Karpas-422 (cell line): ENCODE measurements at places on chromosomes 4 and X. TPM values are rescaled to one million over a fixed set of nuclear protein-coding genes. Genes with fewer than 3 reads are reported as not detected.

DNA sequence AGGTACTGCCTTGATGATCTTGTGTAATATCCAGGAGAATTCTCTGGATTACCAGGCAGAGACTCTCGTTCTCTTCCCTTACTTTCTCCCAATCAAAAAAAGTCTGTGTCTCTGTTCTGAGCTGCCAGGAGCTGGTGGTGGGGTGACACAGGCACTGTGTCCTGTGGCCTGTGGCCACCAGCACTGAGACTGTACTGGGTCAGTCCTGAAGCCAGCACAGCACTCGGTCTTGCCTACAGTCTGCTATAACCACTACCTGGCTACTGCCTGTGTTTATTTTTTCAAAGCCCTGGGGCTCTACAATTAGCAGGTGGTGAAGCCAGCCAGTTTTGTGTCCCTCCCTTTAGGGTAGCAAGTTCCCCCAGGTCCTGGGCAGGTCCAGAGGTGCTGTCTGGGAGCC, 331.1 kb upstream of the MAGEB18 start:
- no peak for DNase-seq

SLC26A1 gene
- total RNA-seq = not detected in 2 replicates

- no peak for DNase-seq
These were observed 32.0 kb downstream of the NAP1L2 start for GRCh38 chrX:73182502-73183114.

PGAM4 gene
- not detected in 2 replicates for total RNA-seq

AFM gene
- total RNA-seq = not detected in 2 replicates

DNA sequence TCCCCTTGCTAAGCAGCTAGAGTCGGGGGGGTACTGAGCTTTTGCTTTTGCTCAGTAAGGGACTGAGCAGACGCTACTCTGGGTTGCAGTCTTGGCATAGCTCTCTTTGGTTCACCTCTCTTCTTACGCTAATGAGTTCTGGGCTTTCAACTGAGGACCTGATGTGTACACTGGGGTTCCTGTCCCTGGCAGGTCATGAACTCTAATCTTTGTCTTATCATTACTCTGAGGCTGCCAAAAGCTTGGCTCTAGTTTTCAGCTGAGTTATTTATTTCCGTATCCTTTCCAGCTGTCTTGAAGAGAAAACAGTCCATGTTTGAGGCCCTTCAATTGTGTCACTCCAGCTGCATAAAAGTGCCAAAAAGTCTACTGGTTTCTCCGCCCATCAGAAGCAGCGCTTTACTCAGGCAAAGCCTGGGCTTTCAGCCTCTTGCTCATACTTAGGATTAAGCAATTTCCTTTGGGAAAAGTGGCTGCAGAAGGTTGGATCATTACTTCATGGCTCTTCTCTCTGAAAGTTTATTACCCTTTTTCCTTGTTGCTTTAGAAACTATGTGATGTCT, 121.0 kb upstream of the STOX2 start:
- no peak for DNase-seq

RHOXF1 gene
- not detected in 2 replicates for total RNA-seq

DNA sequence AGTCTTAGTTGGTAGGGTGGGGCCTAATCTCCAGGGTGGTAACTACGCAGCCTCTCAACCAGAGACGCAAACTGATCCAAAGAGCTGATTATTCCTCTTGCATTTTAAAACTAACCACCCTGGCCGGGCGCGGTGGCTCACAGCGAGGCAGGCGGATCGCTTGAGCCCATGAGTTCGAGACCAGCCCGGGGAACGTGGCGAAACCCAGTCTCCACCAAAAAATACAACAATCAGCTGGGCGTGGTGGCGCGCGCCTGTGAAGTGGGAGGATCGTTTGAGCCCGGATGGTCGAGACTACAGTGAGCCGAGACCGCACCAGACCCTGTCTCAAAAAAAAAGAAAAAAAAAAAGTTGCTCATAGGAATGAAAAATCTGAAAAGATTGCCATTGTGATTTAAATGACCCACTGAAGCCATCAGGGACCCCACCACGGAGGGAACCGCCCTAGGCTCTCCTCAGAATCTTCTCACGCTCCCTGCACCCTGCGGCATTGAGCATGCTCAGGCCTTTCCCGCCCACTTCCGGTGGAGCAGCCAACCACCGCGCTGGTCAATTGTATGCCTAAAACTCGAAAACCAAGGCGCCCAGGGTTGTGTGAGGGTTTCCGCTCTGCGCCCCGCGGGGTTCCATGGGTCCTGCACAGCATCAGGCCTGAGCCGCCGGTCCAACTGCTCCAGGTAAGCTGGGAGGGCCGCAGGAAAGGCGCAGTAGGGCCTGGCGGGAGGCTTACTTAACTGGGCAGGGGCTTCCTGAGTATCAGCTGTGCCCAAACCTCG, at the start of gene TRIM60:
TRIM60 (plus strand) TSS at position 564 of the 776 bp plus-strand sequence. CDS start 8,074 bp downstream, outside the sequence.
- no peak for DNase-seq

GAGE12J gene
- total RNA-seq = not detected in 2 replicates

DNA sequence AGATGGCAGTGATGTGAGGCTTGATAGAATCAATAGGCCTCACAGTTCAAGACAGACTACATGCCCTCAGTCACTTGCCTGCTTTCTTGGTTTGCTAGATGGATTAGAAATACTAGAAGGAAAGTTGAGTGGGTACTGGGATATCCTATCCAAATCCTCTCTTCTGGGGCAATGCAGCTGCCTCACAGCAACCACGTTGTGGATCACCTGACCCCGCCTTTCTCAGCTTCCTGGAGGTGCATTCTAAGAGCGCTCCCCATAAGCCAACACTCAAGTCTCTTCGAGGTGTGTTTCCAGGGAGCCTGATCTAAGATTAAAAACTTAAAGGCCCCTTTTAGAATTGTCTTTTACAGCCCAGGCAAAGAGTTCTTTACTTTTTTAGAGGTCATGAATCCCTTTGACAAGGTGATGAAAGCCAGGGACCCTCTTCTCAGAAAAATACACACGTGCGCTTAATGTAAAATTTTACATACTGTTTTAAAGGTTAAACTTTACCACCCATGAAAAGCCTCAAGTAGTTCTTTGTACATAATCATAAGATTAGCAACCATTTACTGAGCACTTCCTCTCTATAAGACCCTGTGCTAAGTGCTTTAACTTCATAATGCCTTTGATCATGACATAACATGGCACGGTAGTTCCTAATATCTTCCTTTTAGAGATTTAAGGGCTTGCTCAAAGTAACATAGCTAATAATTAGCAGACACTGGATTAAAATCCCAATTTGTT, 840 bp upstream of the RPL34 start:
- peak; percentile 48 for DNase-seq

DNA sequence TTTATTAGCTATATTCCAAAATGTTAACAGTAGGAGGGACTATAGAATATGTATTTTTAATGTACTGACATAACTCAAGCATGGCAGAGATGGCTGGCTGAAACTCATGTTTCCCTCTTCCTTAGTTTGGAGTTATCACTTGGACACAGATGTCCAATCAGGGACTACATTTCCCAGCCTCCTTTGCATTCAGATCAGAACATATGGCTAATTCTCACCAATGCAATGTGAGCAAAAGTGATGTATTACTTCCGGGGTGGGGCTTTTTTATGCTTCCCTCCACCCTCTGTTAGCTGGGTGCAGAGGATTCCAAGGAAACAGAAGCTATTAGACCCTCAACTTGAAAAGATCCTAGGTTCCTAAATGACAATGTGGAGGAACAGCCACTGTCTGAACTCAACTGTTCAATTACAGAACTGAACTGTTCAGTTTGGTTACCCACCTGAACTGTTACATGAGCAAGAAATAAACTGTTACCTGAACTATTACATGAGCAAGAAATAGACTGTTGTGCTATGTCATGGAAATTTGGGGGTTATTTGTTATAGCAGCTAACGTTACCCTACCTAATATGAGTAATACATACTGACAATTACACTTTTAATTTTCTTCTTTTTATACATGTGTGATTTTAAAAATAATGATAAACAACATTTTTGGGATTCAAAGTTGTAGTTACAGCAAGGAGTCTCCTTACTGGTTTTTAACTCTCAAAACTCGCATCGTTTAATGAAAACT, 29.6 kb upstream of the ERVMER34-1 start:
- DNase-seq = peak; percentile 50

DNA sequence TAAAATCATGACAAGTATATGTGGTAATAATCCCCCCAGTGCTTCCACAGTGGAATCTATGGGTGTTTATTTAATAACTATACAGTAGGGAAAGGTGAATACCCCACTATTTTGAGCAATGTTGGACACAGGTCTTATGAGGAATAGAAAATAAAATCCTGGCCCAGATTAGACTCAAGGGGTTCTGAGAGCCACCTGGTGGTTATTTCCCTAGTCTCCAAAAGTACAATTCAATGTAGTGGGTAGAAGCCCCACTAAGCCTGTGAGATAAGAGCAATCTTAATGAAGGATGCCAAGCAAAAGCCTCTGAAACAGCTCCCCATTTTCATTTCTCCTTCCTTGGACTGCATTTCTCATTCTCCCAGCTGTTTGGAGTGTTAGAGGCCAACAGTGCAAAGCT, 328.2 kb upstream of the NR3C2 start:
- DNase-seq = no peak
